ENCODE measurements at places on chromosomes 2 and 18.

DNA sequence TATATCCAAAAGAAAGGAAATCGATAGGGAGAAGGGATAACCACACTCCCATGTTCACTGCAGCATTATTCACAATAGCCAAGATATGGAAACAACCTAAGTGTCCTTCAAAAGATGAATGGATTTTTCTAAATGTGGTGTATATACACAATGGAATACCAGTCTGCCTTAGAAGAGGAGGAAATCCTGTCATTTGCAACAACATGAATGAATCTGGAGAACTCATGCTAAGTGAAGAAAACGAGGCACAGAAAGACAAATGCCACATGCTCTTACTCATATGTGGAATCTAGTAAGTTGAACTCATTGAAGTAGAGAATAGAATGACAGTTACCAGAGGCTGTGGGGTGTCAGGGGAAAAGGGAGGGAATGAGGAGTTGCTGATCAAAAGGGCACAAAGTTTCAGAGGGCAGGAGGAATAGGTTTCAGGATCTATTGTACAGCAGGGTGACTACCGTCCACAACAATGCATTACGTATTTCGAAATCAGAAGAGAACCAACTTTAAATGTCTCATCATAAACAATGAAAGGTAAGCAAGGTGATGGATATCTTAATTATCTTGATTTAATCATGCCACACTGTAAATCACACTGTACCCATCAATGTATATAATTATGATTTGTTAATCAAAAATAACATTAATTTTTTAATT, 46.1 kb downstream of the SIGLEC15 start:
- DNase-seq = no peak

DNA sequence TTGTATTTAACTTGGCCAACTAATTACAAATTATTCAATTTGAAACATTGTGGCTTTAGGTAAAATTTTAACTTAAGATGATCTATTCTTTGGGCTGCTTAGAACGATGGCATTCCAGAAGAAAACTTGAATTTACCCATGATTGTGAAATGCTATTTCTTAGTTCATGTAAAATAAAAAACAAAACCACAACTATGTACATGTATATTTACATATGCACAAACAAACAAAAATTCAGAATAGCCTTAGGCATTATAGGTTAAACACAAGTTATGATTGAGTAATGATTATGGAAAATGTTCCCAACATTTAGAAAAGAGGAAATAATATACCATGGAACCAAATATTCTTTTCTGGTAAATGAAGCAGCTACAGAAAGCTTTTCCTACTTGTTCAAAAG, 3.5 kb upstream of the SMCHD1 start:
- DNase-seq = no peak

DNA sequence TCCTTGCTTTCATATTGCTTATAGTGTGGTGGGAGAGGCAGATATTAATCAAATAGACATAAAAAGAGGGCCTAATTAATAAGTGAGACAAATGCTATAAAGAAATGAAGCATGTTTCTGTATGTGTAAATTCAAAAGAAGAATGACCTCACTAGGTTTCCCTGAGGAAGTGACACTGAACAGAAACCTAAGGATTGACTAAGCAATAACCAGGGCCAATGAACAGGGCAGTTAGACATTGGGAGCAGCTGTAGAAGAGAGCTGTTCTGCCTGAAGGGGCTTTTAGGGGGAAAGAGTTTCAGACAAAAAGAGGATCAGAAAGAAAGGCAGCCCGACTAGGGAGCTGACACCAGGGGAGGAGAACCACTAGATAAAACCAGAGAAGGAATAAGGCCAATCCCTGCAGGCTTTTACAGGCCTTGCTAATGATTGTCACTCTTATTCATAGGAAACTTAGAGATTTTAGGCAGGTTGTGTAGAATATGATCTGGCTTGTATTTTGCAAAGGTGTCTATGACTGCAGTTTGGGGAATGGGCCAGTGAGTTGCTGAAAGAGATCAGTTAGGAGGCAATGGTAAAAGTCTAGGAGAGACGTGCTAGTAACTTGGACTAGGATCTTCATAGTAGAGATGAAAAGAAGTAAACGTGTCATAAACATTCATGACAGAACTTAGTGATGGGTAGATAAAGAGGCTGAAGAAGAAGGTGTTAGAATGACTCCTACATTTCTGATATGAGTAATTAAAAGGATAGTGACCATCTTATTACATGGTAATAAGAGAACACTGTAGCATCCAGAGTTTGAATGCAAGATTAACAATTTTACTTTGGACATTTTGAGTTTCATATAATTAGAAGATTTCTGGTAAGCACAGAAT, 26.8 kb upstream of the NABP1 start:
- no peak for DNase-seq

- DNase-seq = no peak
Observed at GRCh38 chr2:131043199-131044074, 49.8 kb downstream of the FAM168B start.

- DNase-seq = no peak
Observed at GRCh38 chr18:44715842-44716241, 35.2 kb downstream of the SETBP1 start.

DNA sequence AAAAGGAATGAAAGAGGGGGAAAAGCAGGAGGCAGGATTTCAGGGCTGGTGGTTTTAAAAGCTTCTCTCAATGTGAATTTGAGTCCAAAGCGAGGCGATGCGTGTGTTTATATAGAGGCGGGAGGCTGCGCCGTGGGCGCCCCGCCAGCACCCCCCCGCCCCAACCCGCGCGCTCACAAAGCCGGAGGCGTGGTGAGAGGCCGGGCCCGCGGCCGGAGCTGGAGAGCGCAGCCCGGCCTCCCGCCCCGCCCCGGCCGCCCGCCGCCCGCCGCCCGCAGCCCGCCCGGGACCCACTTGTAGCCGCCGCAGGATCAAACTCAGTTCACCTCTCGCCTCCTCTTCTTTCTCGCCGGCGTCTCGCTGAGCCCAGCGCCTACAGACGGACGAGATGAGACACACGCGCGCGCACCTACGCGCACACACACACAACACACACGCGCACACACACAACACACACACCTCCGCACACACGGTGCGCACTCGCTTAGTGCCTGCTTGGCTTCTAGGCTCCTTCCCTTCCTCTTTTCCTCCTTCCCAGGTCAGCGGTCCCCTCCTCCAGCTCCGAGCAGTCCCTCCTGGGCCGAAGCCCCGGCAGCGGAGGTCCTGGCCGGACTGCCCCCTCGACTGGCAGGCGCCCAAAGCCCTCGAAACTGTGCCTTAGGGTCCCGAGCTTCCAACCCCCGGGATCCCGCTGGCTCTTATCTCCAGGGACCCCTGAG, 1.3 kb upstream of the CYP26B1 start:
- no peak for DNase-seq

All from stimulated activated CD8-positive, alpha-beta memory T cell treated with anti-CD3 and anti-CD28 coated beads, Interleukin-2, amount 100 ng/mL, for 1 hour (primary cell).